ENCODE measurements at places on chromosomes 16 and 17.

DNA sequence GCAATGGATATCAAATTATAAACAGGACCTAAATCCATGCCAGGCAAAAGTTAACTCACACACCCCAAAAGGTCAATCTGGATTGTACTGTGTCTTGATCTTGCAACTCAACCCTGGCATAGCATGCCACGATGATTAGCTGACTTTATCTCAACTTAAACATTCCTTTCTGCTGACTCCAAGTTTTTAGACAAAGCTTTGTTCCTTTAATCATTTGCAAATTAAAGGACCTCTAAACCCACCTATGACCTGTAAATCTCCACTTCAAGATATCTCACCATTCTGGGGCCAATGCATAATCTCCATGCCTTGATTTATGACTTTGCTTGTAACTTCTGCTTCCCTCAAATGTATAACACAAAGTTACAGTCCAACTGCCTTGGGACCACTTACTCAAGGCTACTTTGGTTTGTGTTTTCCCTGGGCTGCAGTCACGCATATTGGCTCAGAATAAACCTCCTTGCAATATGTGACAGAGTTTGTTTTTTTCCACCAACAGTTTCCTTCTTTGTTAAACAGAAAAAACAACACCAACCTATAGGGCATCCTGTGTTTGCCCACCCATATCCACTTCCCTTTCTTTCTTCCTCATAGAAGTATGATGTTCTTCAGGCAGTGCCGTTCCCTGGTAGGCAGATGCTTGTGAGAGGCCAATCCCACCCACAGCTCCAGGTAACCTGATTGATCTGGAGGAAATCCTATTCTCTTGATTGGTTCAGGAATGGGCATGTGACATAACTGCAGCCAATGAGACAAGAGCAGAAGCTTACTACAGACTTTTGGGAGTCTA, 390.6 kb upstream of the ERCC4 start:
- DNase-seq: no peak

GRCh38 chr16:27347930-27348685, 34.3 kb downstream of the IL4R start:
- DNase-seq: no peak

- DNase-seq: peak; percentile 91
Measured at GRCh38 chr17:48555258-48556228, 10.6 kb upstream of the HOXB2 start.

DNA sequence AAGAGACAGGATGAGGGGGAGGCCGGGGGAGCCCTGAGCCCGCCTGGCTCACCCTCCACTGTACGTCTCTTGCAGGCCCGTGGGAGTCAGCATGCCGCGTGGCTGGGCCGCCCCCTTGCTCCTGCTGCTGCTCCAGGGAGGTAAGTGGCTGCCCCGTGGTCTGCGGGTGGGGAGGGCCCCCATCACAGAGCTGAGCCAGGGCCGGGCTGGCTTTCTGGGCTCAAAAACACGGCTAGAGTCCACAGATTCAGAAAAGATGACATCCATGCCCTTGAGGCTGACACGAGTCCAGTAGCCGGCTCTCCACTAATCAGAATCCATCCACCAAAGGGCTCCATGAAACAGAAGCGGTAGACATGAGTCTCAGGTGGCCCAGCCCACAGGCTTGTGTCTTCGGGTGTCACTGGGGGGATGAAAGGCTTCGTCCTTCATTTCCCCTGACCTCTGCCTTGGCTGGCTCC, 28.0 kb downstream of the IL21R start:
- no peak for DNase-seq

GRCh38 chr17:33684735-33685134, 391.6 kb upstream of the ASIC2 start:
- no peak for DNase-seq

DNA sequence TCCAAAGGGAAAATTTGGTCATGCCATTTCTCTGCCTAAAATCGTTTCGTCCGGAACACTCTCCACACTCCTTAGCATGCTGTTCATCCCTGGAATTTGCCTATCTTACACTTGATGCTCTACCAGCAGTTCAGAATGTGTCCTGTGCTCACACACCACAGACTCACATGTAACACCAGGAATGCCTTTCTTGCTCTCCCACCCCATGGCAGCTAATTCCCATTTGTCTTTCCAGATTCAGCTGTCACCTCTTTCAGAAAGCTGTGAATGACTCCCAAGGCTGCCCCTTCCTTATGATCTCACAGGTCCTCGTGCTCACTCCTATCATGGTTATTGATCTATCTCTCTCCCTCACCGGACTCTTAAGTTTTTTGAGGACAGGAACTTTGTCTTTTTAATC, 38.1 kb downstream of the HYDIN start:
- no peak for DNase-seq

- peak; percentile 24 for DNase-seq
Measured at GRCh38 chr17:67105213-67105612, 60.9 kb downstream of the CACNG1 start.

DNA sequence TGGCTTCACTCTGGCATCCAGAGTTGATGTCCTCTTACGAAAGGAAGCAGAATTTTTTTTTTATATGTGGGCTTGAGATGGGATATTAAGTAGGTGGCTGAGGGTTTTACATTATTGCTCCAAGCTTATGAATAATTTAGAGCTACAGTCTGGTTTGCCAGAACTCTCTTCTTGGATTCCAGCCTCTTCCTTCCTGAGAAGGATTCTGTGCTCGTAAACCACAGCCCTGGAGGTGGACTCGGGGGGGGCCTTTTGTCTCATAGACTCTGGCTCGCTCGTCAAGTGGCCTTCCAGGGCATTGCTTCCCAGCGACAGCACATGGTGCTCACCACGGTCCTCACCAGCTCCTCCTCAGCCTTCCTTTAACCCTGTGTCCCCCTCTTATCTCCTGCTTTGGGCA, 43.2 kb downstream of the TMEM11 start:
- DNase-seq: no peak

DNA sequence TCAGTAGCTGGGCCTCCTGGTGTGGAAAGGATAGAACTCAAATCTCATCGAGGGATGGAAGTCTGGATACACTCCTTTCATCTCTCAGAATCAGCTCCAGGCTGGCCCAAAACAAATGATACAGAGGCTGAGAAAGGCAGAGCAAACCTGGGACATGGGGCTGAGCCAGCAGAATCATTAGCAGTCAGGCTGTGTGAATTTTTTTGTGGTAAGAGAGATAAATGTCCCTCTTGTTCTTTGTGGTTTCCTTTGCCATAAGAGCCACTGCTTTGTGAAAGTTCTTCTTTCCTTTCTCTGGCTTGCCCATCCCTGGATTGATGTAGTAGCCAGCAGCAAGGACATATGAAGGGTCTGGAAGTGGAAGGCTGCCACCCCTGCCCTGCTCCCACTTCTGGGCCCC, 146.2 kb downstream of the CDH13 start:
- DNase-seq: no peak

- peak; percentile 99 for DNase-seq
Measured at GRCh38 chr17:41061964-41062363, 2.0 kb upstream of the KRTAP2-3 start.

DNA sequence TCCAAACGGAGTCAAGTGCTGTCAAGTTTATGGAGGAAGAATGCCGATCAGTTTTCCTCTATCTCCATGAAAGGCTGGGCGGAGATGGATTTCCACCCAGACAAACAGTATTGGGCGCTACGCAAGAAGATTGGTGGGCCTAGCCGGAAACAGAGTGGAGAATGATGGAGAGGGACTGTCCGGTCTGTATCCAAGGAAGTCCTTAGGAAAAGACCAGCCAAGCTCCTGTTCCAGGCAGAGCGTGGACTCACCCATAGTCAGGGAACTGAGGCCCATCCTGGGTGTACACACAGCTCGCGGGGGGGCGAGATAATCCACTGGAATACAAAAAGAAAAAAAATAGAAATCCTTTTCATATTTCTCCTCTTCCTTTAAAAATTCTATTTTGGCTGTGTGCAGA, 1.5 kb upstream of the ABCC12 start:
- no peak for DNase-seq

DNA sequence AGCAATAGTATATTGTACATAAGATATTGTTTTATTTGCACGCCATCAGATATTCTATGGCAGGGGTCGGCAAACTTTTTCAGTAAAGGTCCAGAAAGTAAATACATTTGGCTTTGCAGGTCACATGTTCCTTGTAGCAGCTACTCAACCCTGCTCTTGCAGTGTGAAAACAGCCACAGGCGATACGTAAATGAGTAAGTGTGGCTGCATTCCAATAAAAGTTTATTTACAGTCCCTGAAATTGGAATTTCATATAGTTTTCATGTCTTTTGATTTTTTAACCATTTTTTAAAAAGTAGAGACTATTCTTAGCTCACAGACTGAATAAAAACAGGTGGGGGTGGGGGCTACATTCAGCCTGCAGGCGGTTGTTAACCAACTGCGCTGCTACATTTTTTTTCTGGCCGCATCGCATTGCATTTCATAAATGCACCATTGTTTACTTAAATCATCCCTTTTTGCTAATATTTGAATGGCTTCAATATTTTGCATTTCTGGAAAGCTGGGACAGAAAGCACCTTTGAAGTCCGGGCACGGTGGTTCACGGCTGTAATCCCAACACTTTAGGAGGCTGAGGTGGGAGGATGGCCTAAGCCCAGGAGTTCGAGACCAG, 50.5 kb upstream of the HAPSTR1 start:
- no peak for DNase-seq

DNA sequence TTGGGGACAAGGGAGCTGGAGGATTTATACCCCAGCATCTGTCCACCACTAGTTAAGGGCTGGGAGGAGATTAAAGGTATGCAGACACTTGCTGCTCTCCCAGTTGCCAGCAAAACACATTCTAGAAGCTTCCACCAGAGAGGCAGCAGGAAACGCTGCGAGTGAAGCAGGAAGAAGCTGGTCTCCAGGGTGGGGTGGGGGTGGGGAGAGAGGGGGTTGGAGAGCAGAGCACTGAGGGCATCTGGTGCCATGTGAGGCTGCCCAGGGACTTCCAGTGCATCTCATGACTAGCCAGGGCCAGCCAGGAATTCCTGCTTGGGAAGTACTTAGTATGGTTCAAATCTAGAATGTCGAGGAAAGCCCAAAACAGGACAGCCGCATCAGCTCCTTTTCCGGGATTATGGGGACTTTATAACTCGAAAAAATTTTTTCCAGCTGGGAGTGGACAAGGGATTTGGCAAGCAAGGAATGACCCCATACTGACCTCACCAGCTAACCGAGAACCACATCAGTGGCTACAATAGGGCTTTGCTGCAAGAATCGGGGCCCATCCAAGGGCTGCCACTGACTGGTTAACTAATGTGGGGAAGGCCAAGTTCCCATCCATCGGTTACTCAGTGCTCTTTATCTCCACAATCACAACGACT, 26.2 kb upstream of the AXIN2 start:
- no peak for DNase-seq

DNA sequence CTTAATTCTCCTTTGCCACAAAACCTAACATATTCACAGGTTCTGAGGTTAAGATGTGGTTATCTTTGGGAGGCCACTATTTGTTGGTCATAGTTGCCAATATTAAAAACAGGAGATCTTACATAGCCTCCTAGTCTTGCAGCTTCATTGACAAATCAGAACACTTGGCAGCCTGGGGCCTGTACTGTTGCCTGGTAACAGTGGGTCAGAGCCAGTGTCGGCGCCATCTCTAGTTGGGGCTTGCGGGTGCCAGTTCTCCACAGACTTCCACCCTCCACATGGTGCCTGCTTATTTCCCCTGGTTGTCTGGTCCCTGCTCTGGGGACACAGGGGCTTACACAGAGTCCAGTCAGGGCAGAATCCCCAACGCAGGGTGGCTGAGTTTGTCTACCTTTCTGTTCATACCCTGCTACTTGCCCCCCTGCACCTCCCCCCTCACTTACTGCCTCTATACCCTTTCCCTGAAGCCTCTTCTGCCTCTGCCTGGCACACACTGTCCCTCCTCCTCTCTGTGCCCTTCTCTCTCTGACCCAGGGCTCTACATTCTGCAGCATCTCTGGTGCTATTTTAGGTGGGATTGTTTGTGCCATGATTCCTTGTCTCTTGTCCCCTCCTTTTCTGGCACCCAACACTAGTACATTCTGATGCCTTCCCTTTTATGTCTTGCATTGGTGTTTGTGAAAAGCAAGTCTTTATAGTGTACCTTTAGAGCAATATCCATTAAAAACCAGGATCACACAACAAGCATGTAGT, 13.4 kb downstream of the EPN2 start:
- DNase-seq: no peak

DNA sequence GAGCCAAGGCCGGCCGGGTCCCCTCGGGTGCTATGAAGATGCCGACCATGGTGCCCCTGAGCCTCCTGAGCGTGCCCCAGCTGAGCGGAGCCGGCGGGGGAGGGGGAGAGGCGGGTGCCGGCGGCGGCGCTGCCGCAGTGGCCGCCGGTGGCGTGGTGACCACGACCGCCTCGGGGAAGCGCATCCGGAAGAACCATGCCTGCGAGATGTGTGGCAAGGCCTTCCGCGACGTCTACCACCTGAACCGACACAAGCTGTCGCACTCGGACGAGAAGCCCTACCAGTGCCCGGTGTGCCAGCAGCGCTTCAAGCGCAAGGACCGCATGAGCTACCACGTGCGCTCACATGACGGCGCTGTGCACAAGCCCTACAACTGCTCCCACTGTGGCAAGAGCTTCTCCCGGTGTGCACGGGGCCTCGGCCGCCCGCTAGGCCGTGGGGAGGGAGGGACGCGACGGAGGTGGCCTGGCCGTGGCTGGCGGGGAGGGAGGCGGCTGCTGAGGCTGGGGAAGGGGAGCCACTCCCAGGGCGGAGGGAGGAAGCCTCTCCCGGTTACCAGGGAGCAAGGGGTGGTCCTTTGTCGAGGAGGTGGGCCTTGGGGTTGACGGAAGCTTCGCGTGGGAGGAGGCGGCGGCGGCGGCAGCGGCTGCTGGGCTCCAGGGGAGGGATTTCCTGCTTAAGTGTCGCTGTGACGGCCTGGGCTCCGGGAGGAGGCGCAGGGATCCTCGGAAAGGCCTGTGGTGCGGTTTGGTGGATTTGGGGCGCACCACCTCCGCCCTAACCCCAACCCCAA, 1.3 kb downstream of the MAZ start:
- peak; percentile 95 for DNase-seq

DNA sequence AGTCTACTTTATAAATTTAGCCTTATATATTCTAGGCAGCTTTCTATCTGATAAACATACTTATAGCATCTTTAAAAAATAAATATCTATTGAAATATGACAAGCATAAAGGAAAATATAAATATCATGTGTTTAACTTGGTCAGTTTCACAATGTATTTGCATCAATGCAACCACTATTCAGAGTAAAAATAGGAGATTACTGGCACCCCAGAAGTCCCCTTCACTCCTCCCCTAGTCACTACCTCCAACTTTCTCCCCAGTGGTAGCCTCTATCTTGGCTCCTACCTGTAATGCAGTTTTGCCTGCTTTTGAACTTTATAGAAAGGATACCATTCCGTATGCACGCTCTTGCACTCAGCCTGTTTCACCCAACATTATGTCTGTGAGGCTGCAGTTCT, 3.2 kb upstream of the NOD2 start:
- DNase-seq: no peak

- DNase-seq: peak; percentile 35
Measured at GRCh38 chr17:67546578-67547527, 169.8 kb downstream of the PITPNC1 start.

DNA sequence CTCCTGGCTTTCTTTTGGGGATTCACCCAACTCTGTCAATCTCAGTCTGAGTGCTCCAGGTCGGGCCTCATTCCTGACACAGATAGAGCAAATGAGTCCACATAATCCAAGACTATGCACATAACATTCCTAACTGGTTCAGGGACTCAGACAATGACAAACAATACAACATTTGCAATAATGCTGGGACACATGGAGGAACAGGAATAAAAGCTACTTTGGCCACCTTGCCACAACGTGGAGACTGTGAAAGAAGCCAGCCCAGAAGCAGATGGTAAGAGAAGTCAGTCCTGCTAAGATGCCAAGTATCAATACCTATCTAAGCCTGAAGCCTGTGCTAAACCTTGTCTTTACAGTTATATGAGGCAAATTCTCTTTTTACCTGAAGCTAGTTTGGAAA, 39.0 kb downstream of the GLG1 start:
- no peak for DNase-seq

Data from fibroblast of skin of scalp (primary cell).